ENCODE measurements at places on chromosomes 13 and 19.

GRCh38 chr19:13633109-13633508 is 126.8 kb upstream of the CACNA1A start:
- DNase-seq, result no peak

GRCh38 chr13:20049558-20050473 is 91.3 kb downstream of the ZMYM2 start:
- no peak for DNase-seq

DNA sequence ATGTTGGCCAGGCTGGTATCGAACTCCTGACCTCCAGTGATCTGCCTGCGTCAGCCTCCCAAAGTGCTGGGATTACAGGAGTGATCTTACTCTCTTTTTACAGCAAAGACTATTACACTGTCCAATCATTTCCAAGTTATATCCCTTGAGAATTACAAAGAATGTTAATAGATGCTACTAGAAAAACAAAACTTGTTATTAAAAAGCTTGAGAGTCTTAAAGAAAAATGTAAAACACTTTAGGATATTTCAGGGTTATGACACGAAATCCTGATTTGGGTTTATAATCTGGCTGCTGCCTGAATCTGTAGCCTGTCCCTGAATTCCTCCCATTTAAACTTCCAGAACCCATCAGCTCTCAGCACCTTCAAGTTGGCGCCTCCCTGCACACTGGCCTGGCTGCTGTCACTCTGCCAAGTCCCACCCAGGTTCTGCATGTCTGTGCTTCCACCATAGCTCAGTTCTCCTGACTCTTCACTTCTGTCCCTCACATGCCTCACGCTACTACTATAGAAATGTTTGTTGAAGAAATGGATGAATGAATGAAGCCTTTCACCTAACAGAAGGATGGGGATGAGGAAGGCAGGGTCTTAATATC is 55.8 kb upstream of the RFXAP start:
- DNase-seq, result no peak

DNA sequence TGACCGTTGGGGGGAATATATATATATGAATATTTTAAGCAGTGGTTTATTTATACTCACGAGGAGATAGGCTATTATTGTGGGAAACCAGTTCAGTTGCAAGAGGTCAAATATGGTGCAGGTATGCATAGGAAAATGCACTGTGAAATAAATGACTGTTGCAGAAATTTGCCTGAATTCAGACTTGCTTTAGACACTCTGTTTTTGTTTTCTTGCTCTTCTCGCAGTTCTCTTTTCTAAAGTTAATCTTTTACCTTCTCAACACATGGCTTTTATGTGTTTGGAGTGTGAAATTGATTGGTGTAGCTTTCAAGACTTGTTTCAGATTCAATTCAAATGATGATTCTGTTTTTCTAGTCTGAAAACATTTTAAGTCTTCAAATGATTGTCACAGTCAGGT is 109.7 kb downstream of the LRCH1 start:
- DNase-seq, result no peak

GRCh38 chr13:94249512-94249911 is 230.0 kb downstream of the DCT start:
- no peak for DNase-seq

GRCh38 chr19:46614114-46614722 is 10.7 kb downstream of the PTGIR start:
- DNase-seq, result peak; percentile 89

- DNase-seq, result no peak
These were observed 69.2 kb upstream of the TM9SF2 start for GRCh38 chr13:99431927-99432608.

- DNase-seq, result no peak
These were observed 347.8 kb downstream of the ZNF536 start for GRCh38 chr19:30719999-30720345.

GRCh38 chr13:110354715-110355473 is 47.8 kb downstream of the COL4A2 start:
- DNase-seq, result no peak

- DNase-seq, result no peak
These were observed 7.6 kb downstream of the PIK3R2 start for GRCh38 chr19:18160493-18160970.

DNA sequence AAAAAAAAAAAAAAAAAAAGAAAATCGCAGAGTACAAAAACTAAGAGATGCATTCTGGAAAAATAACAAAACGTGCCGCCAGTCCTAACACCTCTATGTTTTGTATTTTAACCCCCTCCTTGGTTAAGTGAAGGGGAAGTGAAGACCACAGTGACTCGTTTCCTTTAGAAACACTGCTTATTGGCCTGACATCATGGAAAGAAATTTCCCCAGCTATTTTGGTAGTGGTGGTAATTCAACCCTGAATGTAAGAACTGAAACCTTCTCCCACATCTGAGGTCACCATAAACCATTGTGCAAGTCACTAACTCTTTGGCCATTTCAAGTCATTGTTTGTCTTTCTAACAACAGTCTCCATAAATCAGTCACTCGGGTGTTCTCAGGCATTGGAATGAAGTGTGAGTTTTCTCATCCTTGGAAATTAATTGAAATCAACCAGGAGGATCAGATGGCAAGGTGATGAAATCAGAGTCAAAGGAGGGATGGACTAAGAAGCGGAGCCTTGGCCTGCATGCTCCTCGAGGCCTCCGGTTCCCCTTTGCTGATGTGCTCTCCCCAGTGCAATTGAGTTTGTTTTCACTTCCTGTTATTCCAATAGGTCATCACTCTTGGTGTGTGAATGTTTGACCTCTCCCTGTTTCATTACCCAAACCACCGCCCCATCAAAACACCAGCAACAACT is 443.9 kb downstream of the FGF9 start:
- no peak for DNase-seq

GRCh38 chr13:49436890-49437289 is 7.0 kb downstream of the CAB39L start:
- peak; percentile 55 for DNase-seq

DNA sequence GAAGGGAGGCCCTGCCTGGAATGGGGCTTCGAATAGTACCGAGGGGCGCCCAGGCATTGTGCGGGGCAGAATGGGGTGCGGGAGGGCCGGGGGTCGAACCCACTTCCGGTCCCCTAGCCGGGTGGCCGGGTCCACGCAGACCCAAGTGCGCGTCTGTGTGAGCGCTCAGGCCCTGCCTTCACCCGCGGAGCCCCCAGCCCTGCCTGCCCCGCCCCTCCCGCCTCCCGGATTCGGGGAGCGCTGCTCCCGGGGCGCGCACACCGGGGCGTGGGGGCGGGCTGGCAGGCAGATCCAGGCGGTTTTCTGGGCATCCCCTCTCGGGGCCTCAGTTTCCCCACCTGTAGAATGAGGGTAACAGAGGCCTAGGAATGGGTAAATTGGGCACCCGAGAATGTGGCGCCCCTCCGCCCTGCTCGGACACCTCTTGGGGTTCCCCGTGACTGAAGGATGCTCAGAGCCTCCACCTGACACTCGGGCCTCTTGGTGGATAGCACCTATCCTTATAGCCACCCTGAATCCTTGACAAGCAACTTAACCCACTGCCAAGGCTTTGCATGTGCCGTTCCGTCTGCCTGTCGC is 682 bp downstream of the PIK3R2 start:
- peak; percentile 75 for DNase-seq

GRCh38 chr19:58586133-58586765 is 13.1 kb upstream of the MZF1 start:
- DNase-seq, result no peak

- DNase-seq, result peak; percentile 83
These were observed 26.5 kb downstream of the MAN2B1 start for GRCh38 chr19:12639901-12640613.

- no peak for DNase-seq
These were observed 7.5 kb downstream of the ZNF440 start for GRCh38 chr19:11821474-11822109.

DNA sequence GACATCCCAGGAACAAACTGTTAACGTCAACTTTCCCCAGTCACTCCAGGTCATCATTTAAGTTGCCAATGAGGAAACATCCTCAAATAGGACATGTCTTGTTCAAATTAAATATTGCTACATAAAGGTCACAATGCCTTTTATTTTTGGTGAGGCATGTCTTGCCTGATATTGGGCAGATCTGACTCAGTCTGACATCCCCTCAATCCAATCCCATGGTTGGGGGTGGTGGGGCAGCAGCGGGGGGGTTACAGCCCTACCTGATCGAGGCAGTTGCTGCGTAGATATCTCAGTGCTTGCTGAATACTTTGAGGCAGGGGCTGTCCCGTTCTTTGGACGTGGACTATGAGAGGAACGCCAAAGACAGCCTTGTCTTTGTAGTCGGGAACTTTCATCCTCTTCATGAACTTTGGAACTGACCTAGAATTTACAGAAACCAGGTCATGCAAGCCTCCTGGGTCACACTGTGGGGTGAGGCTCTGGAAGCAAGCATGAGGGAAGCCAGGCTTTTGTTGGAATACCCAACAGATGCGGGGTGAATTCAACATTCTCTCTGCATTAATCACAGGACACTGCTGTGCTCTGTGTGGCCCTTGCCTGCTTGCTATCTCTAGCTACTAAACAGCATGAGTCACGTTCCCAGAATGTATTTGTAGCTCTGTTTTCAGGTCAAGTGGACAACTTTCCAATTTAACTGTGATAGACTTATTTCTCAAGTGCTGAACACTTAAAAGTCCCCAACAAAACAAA is 109.8 kb downstream of the KL start:
- DNase-seq, result peak; percentile 19

- peak; percentile 61 for DNase-seq
These were observed 887 bp downstream of the NDUFS7 start for GRCh38 chr19:1384478-1385110.

DNA sequence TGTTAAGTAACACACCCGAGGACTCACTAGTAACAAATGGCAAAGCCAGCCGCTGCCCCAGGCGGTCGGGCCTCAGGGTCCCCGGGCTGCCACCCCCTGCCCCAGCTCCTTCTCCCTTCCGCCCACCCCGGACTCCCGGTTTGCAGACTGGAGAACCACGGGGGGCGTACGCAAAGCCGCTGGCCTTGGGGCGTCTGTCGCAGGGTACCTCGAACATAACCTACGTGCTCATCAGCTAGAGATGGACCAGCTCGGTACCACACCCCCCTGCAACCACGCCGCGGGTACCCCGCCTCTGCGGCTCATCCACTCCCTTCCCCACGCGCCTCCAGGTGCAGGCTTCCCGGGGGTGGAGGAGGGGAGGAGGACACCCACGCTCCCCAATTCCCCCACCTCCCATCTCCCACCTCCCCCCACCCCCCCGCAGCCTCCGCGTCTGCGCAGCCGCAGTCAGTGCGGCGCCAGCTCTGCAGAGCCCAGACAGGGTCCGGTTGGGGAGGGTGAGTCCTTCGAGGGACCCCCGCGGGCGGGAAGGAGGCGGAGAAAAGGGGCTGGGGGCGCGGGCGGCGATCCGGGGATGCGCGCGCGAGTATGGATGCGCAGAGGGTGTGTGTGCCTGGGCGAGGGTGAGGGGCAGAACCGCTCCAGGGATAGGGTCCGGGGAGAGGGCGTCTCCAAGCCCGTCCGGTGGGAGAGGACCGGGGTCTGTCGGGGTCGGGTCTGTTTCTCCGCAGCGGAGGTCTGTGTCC is at the start of gene SMIM17:
Gene SMIM17 (plus strand): TSS at position 449 of the 749 bp plus-strand sequence. CDS start 2,509 bp downstream, outside the sequence.
- DNase-seq, result no peak

DNA sequence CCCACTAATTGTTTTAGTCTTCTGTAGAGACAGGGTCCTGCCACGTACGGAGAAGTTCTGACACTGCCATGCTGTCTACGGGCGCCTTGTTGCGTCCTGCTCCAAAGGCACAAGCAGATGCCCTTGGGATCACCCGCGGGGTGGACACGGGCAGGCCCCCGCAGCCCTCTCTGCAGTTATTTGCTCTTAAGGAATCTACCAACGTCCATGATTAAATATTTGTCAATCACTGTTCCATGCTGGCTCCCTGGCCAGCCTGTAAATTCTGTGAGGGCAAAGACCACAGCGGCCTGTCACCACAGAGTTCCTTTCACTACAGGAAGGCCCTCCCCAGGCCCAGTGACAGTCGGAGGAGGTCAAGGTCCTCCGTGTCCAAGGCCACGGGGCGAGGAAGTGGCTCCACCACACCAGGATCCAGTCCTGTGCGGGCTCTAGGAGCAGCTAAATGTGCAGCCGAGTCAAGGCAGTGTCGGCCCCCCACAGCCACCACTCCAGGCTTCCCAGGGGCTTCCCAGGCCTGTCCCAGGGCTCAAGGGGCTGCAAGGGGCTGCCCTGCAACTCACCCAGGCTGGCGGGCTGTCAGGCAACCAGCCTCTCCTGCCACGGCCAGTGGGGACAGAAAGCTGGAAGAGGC is 2.1 kb downstream of the RNF126 start:
- no peak for DNase-seq

DNA sequence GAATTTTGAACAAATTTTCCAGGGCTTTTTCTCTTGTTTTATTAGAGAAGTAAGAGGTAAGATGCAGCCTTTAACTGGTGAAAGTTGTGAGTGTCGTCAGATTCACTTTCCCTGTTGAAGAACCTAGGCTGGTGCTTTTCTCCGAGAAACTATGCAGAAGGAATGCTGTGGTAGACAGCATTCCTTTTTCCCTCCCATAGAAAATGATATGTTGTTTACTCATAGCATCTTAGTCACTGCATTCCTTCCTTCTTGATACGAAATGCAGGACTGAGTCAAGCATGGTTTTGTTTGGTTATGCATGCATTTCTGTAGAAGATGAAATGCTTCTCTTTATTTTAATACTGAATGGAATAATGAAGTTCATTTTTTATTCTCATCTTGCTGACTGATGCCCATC is 3.4 kb downstream of the ITGBL1 start:
- no peak for DNase-seq

- no peak for DNase-seq
These were observed 27.7 kb downstream of the EFNB2 start for GRCh38 chr13:106507560-106508274.

DNA sequence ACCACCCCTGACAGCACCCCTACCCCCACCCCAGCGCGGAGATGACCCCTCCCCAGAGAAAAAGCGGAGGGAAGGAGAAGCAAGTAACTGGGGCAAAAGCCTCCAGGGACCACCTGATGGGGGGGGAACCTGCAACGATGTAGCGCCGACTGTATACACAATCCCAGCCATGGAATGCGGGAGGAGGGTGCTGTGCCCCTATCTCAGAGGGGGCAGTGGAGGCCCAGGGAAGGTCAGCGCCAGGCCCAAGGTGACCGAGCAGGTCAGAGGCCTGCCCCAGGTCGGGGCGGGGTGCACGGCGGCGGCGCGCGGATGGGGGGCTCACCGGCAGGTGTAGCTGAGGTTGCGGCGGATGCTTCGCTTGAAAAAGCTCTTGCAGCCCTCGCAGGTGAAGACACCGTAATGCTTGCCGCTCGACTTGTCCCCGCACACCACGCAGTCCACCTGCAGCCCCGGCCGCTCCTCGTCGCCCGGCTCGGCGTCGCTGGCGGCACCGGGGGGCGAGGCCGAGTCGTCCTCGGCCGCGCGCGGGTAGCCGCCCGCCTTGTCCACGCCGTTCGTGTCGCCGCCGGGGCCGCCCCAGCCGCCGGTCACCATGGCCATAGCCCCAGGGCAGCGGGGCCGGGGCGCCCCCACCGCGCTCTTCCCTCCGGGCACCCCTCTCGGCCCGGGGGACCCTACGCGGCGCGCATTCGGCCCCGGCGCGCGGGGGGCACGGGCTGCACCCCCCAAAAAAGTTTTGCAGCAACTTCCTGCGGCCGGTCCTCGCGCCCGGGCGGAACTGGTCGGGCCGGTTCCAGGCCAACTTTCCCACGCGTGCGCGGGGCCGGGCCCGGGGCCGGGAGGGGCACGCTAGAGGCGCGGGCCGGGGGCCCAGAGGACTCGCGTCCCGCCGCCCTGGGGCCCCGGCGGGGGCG is 843 bp downstream of the NR2F6 start:
- peak; percentile 63 for DNase-seq

GRCh38 chr19:39544911-39545310 is 5.0 kb upstream of the EID2 start:
- DNase-seq, result no peak

All from Karpas-422 (cell line).